ENCODE measurements at places on chromosomes 11 and 22. TPM values are rescaled to one million over a fixed set of nuclear protein-coding genes. Genes with fewer than 3 reads are reported as not detected.

MYH9 gene
- 1,044 TPM for total RNA-seq

MICALL1 gene
- total RNA-seq: 56.6 TPM

TST gene
- 20.5 TPM for total RNA-seq

DNA sequence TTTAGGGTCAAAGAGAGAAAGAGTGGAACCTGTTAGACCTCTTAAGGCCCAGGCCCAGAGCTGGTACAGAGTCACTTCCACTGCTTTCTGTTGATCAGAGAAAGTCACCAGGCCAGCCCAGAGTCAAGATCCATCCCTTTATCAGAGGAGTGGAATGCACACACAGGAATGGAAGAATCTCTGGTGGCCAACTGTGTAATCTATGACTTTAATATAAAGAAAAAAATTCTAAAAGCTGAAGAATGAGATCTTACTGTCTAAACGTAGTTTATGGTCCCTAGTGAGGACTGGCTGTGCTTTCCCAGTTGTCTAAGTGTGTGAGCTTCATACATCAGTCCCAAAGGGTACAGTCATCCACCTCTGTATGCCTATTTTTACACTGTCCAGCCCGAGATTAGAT, 51.0 kb downstream of the PPFIBP2 start:
- DNase-seq: peak; percentile 48
- H3K27ac ChIP-seq: no peak overlapping the region
- peaks cover 2% of the 10 kb centered on the region for H3K36me3 ChIP-seq
- peaks cover 11% of the 10 kb centered on the region for H3K4me1 ChIP-seq

DNA sequence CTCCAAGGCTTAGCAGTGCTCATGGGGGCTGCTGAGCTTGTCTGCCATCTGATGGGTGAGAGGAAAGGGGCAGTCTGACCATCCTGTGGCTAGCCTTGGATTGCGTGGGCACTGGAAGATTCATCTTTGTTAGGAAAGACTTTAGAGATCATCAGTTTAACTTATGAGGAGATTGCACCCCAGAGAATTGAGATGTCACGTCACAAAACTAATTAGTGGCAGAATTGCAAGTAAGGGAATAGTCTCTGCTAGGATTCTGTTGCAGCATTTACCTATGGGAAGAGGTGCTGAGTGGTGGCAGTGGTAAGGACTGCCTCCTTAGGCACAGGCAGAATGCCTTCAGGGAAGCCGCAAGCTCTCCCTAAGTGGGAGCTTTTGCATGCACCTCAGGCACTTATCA, 42.8 kb upstream of the HSPA8 start:
- peaks cover 2% of the 10 kb centered on the region for H3K36me3 ChIP-seq
- H3K4me3 ChIP-seq: no peak overlapping the region
- no peak overlapping the region for H3K27ac ChIP-seq
- peaks cover 15% of the 10 kb centered on the region for H3K4me1 ChIP-seq
- DNase-seq: no peak

DNA sequence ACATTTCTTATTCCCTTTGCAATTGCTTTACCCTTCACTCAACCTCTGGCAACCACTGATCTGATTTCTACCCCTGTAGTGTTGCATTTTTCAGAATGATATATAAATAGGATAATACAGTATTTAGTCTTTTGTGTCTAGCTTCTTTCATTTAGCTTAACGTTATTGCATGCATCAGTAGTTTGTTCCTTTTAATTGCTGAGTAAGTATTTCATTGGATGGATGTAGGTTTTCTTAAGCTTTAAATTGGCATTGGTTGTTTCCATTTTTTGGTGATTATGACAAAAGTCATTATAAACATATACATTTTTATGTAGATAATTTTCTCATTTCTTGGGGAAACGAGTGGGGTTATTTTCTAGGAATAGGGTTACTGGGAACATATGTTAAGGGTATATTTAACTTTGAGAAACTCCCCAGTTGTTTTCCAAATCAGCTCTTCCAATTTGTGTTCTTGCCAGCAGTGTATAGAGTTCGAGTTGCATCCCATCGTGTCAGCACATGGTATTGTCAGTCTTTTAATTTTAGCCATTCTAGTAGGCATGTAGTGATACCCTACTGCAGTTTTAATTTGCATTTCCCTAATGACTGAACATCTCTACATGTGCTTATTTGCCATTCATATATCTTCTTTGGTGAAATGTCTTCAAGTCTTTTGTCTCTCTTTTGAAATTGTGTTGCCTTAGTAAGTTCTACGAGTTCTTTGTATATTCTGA, 60.3 kb downstream of the DDX10 start:
- H3K36me3 ChIP-seq: peaks cover 41% of the 10 kb centered on the region
- H3K27me3 ChIP-seq: no peaks in the 10 kb centered on the region
- no peak overlapping the region for H3K4me3 ChIP-seq
- no peak for DNase-seq

Data from osteocyte (in vitro differentiated cells).